T47D (cell line): ENCODE measurements at places on chromosomes 2 and 18.

DNA sequence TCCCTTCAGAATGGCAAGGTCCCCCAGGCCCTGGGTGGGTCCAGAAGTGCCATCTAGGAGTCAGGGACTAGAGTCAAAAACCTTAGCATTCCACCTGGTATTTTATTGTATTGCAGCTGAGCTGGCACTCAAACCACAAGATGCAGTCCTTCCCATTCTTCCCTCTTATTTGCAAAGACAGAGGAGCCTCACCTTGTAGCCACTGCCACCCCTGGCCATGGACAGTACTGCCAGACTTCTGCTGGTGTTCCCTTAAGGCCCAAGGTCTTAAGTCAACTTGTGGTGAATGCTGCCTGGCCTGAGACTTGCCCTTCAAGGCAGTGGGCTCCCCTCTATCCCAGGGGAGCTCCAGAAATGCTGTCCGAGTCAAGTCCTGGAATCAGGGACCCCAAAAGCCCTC lies 6.9 kb downstream of the UGT1A10 start:
- DNase-seq = no peak

DNA sequence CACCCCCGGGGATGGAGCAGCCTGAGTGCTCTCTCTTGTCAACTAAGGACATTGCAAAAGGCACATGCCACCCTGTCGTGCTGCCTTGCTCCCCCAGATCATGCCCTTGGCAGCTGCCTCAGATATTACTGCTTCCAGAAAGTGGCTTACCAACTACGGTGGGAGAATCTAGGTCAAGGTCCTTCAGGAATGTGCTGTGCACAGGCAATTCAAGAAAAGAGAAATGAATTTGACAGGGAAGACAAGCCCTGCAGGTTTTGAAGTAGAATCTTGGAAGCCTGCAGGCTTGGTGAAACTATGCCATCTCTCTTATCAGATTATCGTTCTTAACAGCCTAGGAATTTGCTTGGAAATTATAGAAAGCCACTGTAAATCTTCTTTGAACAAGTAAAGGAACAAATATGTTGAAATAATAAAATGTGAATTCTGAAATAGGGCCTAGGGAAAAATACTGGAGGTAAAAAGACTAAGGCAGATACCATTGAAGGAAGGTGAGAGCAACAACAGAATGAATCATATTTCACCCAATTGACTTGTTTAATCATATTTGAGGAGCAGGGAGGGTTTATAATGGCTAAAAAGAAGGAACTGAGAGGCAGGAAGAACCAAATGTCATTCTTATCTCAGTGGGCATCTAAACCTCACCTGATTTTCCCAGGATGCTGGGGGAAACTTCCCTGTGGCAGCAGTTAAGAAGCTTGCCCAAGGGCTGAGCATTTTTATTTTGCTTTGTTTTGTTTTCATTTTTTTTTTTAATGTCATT lies 94.0 kb upstream of the GLS start:
- peak; percentile 90 for DNase-seq

GRCh38 chr2:209787416-209787815 lies 15.8 kb downstream of the UNC80 start:
- no peak for DNase-seq

GRCh38 chr2:33859176-33859575 lies 260.1 kb upstream of the FAM98A start:
- no peak for DNase-seq

- no peak for DNase-seq
Observed at GRCh38 chr2:195696012-195696411, 39.0 kb downstream of the SLC39A10 start.

DNA sequence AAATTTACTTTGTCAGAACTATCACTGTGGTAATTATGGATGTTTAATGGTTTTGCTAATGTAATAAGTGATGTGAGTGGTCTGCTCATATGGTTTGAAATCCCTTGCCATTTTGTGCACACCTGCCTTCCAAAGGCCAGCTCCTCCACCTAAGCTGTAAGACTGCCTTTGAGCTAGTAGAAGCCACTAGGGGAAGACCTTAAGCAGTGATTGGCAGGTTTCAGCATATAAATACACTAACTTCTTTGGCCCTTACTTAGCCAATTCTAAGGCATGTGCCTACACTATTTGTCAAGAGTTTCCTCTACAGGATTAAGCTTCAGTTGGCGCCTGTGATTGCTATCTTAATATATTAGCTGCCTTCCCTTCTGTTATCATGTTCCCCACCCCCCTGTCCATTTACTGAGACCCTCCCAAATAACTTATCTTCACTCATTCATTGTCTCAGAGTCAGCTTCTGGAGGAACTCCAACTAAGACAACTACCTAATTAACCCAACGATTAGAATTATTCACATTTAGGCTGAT lies 141.1 kb downstream of the MBD5 start:
- DNase-seq = no peak
